ENCODE measurements at places on chromosomes 6 and 20. TPM values are rescaled to one million over a fixed set of nuclear protein-coding genes. Genes with fewer than 3 reads are reported as not detected.

Gene C6orf120
- 41.8 TPM for total RNA-seq

Gene WFDC12
- not detected for total RNA-seq

Gene WFDC5
- total RNA-seq, result 1.0 TPM

Gene CLPSL1
- total RNA-seq, result not detected

Gene SAMD3
- total RNA-seq, result 3.6 TPM

Gene FAM162B
- 1.5 TPM for total RNA-seq

Gene ECT2L
- total RNA-seq, result not detected

Gene DLK2
- total RNA-seq, result 13.5 TPM

Gene NR2E1
- total RNA-seq, result not detected

Gene FOXP4
- 53.5 TPM for total RNA-seq

Gene TBXT
- total RNA-seq, result 0.23 TPM

Gene POM121L2
- 0.62 TPM for total RNA-seq

Gene RHAG
- not detected for total RNA-seq

Gene GSTA2
- total RNA-seq, result not detected

Gene SIRPG
- 0.45 TPM for total RNA-seq

Gene TAGAP
- 2.6 TPM for total RNA-seq

Gene OPRL1
- 1.5 TPM for total RNA-seq

Gene RBM24
- total RNA-seq, result 13.8 TPM
